ENCODE measurements at places on chromosomes 11 and 22.

DNA sequence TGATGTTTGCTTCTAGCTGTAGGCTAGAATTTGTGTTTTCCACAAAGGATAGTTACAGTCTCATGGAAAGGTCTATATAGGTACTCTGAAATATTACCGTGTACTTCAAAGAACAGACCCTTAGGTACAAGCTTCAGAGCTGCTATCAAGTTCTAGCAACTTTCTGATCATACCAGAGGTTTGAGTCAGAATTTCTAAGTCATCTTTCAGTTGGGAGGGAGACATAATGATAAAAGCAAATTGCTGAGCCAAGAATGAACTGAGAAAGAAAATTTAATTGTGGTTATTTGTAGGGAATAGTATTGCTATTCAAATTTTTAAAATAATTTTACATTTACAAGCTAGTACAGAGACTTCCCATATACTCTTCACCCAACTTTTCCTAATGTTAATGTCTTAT lies 19.9 kb upstream of the ME3 start:
- DNase-seq = no peak

GRCh38 chr22:44002997-44003396 lies 21.1 kb upstream of the PARVB start:
- DNase-seq = no peak

- no peak for DNase-seq
These were observed 16.5 kb downstream of the CHST1 start for GRCh38 chr11:45648931-45649330.

DNA sequence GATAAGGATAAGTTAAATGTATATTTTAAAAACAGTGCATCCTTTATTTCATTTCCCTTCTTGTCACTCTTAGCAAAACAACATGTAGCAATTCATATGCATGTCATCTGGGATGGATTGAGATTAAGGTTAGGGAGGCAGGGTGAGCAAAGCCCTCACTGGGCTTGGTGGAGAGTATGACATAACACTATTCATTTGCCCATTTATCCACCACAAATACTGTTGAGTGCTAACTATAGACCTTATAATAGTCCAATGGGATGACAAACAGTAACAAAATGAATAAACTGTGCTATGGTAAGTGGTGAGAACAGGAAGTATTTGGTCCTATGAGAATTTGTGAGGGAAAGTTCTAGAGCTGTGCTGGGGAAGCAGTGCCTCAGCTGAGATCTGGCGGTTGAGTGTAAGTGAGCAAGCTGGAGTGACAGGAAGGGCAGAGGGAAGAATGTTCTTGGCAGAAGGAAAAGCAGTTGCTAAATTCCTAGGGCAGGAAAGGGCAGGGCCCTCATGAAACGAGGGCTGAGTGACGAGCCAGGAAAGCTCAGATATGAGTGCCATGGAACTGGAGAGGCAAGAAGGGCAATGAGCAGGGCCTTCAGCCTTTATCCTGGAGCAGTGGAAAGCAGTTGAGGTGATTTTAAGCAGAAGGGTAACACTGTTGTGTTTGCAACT lies 6.7 kb downstream of the HSD17B12 start:
- no peak for DNase-seq

DNA sequence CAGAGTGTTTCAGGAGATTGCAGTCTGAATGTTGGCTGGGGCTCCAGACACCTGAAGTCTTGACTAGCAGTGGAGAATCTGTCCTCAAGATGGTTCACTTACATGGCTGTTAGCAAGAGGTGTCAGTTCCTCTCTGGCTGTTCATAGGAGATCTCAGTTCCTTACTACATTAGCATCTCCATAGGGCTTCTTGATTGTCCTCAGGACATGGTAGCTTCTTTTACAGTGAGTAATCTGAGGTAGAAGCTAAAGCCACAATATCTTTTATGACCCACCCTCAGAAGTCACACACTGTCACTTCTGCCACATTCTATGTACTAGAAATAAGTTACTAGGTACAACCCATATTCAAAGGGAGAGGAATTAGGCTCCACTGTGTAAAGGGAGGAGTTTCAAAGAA lies 10.5 kb upstream of the PATL1 start:
- DNase-seq = no peak

DNA sequence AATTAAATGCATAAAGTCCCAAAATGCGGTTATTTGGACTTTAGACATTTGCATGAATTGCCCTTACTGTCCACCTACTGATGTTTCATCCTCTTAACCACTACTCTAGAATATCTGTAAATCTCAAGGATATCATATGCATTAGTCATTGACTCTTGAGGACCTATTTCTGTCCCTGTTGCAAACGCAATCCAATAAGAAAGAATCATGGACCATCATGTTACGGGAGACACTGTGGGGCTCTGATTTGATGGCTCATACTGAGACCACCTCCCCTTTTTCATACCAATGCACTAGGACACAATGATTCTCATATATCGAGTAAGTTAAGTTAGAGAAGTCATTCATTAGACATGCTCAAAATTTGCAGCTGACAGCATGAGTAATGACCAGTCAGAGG lies 14.4 kb downstream of the POU2AF2 start:
- DNase-seq = no peak

- DNase-seq = no peak
These were observed 7.7 kb downstream of the RIN1 start for GRCh38 chr11:66328302-66329144.

- DNase-seq = peak; percentile 91
These were observed 40.0 kb downstream of the DCUN1D5 start for GRCh38 chr11:103051981-103052380.

DNA sequence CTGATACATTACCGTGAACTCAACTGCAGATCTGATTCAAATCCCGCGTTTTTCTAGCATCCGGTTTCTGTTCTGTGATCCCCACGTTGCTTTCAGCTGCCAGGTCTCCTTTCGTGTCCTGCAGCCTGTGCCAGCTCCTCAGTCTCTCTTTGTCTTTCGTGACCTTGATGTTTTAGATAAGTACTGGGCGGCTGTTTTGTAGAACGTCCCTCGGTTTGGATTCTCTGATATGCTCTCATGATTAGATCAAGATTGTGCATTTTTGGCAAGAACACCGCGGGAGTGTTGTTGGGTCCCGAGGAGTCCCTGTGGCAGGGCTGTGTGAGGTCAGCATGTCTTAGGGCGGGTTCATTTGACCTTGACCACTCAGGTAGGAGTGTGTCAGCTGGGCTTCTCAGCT lies 38.6 kb downstream of the KCNQ1 start:
- DNase-seq = no peak

GRCh38 chr22:25736378-25737011 lies 5.5 kb upstream of the MYO18B start:
- DNase-seq = no peak

DNA sequence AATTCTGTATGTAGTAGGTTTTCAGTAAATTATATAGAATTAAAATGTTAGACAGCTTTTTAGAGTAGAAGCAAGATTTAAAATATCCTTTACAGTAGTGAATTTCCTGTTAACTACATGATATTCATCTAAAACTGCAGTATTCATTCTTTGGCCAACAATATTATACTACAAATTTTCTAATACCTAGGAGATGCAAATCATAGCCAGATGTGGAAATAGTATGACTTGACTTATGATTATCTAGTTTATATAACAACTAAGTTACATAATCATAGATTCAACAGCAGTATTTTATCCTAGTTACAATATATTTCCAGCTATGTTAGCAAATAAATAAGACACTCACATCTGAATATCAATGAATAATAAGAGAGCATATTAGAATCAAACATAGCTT lies 163.2 kb downstream of the MSANTD4 start:
- no peak for DNase-seq

- DNase-seq = no peak
These were observed 3.7 kb downstream of the SNRPD3 start for GRCh38 chr22:24559471-24559870.

DNA sequence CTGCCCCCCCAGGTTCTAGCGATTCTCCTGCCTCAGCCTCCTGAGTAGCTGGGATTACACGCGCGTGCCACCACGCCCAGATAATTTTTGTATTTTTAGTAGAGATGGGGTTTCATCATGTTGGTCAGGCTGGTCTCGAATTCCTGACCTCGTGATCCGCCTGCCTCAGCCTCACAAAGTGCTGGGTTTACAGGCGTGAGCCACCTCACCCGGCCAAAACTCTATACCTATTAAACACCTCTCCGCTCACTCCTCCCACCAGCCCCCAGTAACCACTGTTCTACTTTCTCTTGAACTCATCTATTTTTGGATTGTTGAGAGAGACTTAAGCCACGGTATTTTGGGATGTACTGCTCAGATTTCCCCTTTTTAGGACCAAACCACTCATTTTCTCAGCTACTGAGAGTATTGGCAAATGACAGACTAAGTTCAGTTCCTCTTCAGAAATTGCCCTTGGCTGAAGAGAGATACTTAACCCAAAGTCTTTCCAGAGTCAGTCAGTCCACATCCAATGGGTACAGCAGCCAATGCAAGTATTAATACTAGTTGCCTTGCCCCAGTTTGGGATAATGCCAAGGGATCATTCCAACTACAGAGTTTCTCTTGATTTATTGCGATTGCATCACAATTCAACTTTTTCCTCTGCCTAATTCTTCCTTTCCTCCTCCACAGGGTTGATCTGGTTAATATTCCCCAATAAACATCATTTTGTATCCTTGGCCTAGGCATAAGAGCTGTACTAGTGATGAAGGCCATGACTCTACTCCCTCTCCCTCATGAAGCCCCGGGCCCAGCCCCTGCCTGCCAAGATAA lies 36.8 kb upstream of the CSTF3 start:
- DNase-seq = no peak

DNA sequence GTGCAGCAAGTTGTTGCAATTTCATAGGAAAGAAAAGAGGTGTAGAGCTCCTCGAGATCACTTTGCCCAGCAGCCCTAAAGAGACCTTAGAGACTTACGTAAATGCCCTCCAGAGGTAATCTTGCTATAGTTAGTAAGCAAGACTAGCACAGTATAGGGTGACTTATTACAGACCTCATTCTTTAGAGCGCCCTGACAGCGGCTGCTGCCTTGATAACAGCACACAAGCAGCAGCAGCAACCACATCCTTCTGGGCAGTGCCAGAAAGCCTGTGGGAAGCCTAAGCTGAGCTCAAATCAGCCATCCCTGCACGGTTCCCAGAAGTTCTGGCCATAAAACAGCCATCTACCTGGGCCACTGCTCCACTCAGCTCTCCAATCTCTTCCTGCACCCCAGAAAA lies 22.6 kb upstream of the OR56B1 start:
- peak; percentile 37 for DNase-seq

GRCh38 chr11:29162491-29162890 lies 854.3 kb downstream of the KCNA4 start:
- no peak for DNase-seq

- no peak for DNase-seq
These were observed 71.0 kb downstream of the CSTPP1 start for GRCh38 chr11:47007579-47007978.
